ENCODE measurements at places on chromosomes 1 and 21. TPM values are rescaled to one million over a fixed set of nuclear protein-coding genes. Genes with fewer than 3 reads are reported as not detected.

DNA sequence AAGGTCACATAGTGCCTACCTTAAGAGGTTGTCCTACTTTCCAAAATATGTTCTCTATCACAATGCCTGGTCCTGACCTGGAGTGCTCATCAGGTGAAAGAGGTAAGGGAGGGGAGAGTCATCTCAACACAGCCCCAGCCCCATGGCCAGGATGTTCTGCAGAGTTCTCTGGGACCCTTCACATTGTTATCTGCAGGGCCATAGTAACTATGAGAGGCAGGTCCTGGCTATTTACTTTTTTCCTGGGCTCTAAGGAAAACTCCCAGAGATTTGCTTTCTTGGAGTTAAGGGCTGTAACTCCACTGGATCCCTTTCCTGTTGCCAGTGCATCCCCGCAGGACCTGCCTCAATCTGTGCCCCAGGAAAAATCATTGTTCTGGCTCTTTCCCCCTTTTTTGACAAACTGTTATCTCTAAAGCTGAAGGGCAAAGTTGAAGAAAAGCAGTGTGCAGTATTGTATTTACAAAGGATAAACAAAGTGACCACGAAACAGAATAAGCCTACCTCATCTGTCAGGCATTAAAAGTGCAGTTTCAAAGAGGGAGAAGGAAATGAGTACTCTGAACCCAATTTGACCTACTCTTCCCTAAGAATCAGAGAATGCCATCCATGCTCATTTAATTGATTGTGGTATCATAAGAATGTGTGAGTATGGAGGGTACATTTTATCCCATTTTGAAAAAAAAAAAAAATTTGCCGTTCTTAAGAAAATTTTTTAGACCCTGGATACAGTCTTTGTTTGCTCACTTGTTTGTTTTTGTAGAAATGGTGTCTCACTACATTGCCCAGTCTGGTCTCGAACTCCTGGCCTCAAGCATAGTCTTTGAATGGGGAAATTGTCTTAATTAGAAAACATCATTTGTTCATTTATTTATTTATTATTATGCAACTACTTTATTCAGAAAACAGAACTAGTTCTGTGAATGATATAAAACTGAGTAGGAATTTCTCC lies 149.6 kb downstream of the RHOU start:
- DNase-seq, result peak; percentile 5

DNA sequence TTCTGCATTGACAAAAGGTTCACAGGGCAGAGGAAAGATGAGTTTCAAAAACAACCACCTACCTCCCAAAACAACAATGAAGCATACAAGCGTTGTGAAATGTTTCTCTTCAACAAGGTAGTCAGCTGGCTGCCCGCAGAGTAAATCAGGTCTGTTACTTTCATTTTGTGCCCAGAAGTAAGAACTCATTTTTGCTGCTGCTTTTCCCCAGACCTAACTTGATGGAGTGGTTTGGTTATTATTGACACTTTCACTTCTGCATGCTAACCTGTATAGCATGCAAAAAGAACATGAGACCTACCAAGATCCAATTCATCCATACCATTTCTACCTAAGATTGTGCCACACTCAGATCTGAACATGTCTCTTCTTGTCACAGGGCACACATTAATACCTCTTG lies 1.3 kb downstream of the SLC9C2 start:
- DNase-seq, result no peak

DNA sequence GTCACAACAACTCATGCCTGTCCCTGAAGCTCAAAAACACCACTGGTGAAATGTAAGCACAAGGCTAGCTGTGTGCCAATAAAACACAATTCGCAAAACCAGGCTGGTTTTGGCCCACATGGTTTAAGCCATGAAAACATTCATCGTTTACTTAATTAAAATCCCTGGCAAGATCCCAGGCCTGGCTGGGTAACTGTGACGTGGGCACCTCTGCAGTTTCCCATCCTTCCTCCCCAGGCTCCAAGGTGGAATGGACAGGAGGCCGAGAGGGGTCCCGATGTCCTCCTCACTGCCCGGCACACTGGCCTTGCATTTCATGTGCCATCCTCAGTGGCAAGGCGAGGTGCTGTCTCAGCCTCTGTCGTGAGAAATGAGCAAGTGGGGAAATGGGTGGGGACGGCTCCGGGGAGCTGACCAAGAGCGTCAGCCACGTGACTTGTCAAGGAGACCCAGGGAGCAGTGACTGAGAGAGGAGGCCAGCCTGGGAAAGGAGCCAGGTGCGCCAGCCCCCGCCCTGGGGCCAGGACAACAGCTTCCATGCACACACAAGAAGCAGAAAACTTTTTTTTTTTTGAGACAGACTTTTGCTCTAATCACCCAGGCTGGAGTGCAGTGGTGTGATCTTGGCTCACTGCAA lies 153.1 kb upstream of the RAB4A start:
- DNase-seq, result peak; percentile 53

GRCh38 chr1:153357076-153357852 lies 390 bp upstream of the S100A9 start:
- DNase-seq, result peak; percentile 84

DNA sequence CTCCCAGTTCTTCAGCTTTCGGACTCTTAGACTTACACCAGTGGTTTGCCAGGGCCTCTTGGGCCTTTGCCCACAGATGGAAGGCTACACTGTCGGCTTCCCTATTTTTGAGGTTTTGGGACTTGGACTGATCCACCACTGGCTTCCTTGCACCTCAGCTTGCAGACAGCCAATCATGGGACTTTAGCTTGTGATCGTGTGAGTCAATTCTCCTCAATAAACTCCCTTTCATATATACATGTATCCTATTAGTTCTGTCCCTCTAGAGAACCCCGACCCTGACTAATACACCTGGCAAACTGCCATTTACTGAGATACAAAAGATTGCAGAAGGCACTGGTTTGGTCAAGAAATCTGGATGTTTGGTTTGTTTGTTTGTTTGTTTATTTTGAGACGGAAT lies 6.4 kb upstream of the RAB4A start:
- no peak for DNase-seq

- DNase-seq, result no peak
Observed at GRCh38 chr1:34479731-34480130, 275.1 kb upstream of the GJB5 start.

- no peak for DNase-seq
Observed at GRCh38 chr1:230330157-230330556, 96.0 kb downstream of the PGBD5 start.

Gene PKN2
- total RNA-seq, result 41.1 TPM

DNA sequence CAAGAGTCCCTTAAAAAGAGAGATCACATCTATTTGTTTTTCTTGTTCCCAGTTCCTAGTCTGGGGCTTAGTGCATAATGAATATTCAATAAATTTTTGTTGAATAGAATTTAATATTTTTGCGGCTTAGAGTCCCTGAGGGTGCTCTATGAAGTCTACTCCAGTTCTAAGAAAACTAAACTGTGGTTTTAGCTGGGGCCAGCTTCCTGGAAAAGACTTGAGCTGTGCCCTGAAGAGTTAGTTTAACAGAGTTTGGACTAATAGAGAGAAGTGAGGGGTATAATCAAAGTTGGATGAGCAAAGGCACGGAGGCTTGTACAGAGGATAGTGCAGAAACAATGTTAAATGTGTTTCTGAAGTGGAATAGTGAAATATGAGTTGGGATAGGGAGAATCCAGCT lies 168.9 kb downstream of the FASLG start:
- DNase-seq, result no peak

Gene NPL
- total RNA-seq, result 8.5 TPM

GRCh38 chr1:50724626-50725286 lies 235.3 kb downstream of the FAF1 start:
- DNase-seq, result no peak

- no peak for DNase-seq
Observed at GRCh38 chr1:203063287-203063686, 22.5 kb downstream of the MYOG start.

DNA sequence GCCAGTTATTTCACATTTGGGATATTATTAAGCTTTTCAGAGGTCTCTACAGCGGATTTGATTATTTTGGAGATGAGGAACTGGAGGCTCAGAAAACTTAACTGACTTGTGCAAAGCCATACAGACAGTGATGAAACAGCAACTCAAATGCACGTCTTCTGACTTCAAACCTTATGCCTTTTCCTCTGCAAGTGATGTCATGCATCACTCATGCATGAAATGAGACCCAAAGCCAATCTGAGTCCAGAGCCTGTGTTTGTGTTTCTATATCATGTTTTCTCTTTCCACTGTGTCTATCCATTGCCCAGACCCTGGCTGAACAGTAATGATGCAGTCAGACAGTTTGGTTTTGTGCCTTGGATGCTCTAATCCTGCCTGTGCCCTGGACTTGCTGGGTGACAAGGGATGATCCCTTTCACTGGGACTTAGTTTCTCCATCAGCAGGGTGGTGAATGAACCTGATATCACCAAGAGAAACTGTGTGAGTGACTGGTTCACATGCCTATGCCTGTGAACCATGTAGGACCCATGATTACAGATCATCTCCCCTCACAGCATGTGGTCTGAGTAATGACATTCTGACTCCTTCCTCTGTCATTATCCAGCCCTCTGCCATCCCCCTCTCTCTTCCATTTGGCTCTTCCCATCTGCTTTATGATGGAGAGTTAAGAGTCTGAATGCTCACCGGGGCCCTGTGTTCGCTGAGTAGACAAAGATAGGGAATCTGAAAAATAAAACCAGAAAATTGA lies 33.4 kb downstream of the SLAMF6 start:
- no peak for DNase-seq

Gene UBL4B
- not detected for total RNA-seq

DNA sequence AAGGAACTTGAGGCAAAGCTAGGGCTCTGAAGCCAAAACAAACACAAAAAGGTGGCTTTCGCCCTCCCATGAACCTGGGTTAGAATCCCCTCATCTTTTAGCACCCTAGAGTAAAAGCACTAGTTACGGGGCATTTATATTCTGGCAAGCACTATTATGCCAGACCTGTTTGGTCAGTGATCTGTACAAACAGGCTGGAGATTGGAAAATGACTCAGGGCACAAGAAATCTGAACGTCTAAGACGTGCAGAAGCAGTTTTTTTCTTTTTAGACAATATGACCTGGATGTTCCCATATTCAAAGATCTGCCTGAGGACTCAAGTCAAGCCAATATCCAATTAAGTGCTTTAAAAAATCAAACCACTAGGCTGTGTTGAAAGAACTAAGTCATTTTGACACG lies 3.0 kb downstream of the ZNF436 start:
- DNase-seq, result no peak

Gene TEKT2
- not detected for total RNA-seq

Gene GABRD
- total RNA-seq, result 0.15 TPM

- DNase-seq, result no peak
Observed at GRCh38 chr1:1806890-1807289, 28.6 kb upstream of the NADK start.

GRCh38 chr1:210706246-210706645 lies 377.5 kb downstream of the HHAT start:
- no peak for DNase-seq

- DNase-seq, result no peak
Observed at GRCh38 chr1:212486619-212486975, 53.9 kb downstream of the NENF start.

Gene IGSF3
- 21.4 TPM for total RNA-seq

DNA sequence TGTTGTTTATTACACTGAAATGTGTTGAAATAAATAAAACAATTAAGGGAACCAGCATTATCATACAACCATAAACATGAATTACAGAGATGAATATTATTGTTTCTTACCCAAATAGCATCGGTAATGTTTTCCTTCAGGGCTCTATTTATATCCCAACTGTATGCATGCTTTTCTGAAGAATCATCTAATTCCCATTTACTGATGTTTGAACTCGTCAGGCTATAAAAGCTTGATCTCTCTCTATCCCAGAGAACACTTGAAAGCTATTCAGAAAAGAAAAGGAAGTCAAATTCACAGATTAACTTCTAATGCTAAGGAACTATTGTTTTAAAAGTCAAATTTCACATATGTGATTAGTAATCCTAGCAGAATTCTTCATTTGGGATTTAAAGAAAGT lies 12.4 kb downstream of the NUP133 start:
- DNase-seq, result no peak

Gene CYP4B1
- total RNA-seq, result 1.2 TPM

DNA sequence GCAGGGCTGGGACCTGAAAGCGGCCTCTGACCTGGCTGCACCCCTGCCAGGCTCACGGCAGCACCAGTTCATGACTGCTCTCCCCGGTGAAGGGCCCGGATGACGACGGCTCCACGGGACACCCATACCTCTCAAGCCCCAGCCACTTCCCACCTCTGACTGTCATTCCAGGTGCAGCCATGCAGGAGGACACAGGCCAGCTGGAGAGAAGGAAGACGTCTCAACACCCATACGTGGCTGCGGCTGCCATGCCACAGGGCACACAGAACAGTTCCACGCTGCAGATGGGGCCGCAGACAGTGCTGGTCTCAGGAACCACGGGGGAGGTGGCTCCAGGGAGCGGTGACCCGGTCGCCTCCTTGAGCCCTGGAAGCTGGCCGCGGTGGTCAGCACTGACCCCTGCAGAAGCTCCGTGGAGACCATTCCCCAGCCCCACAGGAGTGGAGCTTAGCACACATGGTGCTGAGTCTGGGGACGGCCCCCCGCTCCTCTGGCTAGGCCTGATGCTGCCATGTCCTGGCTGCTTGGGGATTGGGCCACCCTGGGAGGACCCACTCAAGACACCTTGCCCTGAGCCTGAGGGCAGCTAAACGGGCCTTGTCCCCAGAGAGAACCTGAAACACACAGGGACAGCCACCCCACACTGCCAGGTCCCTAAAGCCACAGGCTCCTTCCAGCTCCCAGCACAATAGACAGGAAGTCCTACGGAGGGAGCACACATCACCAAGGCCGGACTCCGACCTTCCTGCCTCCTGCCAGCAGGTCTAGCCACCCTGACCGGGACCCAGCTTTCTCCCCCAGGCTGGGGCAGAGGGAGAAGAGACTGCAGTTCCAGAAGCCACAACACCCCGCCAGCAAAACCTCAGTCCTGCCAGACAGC lies 8.6 kb downstream of the WNT9A start:
- no peak for DNase-seq

Measured in colonic mucosa (tissue), 4 donors.